Inflammatory macrophage treated with lipopolysaccharide for 4 hours (primary cell): ENCODE measurements at places on chromosomes 11 and 22.

DNA sequence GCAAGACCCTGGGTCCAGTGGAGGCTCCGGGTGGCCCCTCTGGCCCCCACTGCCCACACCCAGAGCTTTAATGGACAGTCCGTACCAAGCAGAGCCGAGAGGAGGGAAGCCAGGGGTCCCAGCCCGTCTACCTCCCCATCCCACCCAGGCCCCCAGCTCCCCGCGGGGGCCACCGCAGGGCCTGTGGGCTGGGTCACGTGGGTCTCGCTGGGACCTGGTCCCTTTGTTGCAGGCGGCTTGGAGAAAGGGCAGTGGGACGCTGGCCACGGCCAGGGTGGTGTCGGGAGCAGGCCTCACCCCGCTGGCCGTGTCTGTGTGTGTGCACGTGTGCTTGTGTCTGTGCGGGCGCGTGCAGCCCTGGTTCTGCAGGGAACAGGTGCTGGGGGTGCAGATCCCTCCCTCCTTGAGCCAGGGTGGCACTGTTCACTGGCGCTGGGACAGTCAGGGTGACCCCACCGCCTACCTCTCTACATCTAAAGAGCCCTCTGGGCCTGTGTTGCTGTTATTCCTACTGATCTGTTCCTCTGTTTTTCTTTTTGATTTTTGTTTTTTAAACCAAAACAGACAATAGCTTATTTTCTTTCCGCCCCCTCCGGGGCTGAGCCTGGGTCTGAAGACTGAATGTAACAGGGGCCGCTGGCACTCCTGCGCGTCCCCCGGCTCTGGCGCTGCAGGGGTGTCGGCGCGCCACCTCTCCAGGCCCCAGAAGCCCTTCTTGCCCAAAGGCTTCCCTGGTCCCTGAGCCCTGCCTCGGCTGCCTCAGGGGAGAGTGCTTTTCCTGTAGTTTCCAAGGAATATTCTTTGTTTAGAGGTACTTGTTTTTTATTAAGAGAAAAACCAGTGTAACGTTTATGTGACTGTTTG, 20.1 kb upstream of the TMEM191C start:
- DNase-seq, result no peak

DNA sequence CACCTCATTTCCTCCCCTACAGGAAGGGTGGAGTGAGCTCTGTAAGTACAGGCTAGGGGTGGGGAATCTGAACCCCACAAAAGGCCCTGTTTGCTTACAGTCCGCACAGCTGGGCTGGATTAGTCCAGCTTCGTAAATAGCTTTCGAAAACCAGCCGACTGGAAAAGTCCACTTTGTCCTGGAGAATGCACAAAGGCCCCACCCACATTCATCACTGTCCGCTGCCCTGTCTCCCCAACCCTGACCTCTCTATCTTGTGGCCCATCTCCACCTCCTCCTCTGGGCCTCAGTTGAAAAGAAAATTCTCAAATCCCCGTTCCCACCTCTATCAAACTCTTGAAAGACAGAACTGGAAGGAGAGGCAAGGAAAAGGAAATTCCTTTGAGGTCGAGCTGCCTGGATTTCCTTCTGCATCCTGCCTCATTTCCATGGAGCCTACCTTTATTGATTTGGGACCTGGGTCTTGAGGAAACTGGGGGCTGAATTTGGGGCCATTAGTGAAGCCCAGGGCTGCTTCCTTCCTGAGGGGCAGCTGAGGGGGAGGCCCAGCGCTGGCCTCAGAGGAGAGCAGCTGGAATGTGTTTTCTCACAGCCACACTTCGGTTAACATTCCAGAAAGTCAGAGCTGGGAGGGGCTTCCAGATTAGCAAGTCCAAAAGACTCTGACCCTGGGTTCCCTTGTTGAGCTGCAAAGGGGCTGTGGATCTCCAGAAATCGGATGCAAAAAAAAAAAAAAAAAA, 147.6 kb downstream of the FBXO7 start:
- DNase-seq, result no peak

- DNase-seq, result peak; percentile 81
Observed at GRCh38 chr11:74611369-74611861, 19.0 kb downstream of the POLD3 start.

DNA sequence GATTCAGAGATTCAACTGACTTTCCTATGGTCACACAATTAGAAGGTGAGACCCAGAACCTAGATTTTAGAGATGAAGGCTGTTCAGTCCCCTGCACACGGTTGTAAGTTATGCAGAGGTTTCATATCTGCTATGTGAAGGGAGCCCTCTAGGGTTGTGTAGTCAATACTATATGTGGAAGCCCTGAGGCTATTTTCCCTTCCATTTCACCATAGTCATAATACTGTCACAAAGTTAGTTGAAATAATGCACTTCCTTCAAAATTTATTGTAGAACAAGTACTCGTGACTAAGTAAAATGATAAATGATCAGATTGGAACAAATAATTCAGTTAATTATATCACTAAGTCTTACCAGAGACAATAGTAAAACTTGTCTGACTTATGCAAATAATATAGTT, 48.8 kb downstream of the ENDOD1 start:
- peak; percentile 34 for DNase-seq

- no peak for DNase-seq
Observed at GRCh38 chr11:4848908-4849532, at the start of gene OR51S1. Gene OR51S1 (minus strand): TSS chr11:4849208. CDS start chr11:4849208, 0 bp downstream.

- DNase-seq, result no peak
Observed at GRCh38 chr22:27754247-27754887, 47.2 kb downstream of the MN1 start.

- DNase-seq, result no peak
Observed at GRCh38 chr22:39576027-39576426, 5.5 kb downstream of the CACNA1I start.

GRCh38 chr22:35590634-35591295, 26.4 kb downstream of the MB start:
- no peak for DNase-seq

- no peak for DNase-seq
Observed at GRCh38 chr22:46024136-46024840, 47.3 kb upstream of the WNT7B start.

DNA sequence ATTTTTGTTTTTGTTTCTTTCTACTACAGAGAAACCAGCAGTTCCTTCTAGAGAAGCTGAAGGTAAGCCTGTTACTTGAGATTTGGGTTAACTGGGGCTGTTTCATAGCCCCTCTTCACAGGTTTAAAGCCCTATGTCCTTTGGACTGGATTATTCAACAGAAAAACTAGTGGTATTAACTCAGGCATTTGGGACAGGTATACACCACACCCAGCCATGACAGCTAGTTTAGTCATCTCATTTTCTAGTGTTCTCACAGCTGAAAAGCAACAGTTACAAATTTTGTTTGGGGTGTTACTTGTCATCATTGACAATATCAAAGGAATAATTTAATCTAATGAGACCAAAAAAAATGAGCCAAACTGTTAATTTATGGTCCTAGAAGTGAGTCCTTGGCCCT, 14.0 kb downstream of the LAYN start:
- DNase-seq, result no peak

- DNase-seq, result no peak
Observed at GRCh38 chr11:120462825-120463224, 48.7 kb upstream of the GRIK4 start.

- no peak for DNase-seq
Observed at GRCh38 chr22:27474112-27474571, 327.4 kb downstream of the MN1 start.

- DNase-seq, result no peak
Observed at GRCh38 chr11:132264616-132265015, 894.2 kb downstream of the NTM start.

- DNase-seq, result peak; percentile 87
Observed at GRCh38 chr22:43928468-43928867, 4.9 kb downstream of the PNPLA3 start.
